SIG-M5 (cell line): ENCODE measurements at places on chromosomes 5 and 9.

DNA sequence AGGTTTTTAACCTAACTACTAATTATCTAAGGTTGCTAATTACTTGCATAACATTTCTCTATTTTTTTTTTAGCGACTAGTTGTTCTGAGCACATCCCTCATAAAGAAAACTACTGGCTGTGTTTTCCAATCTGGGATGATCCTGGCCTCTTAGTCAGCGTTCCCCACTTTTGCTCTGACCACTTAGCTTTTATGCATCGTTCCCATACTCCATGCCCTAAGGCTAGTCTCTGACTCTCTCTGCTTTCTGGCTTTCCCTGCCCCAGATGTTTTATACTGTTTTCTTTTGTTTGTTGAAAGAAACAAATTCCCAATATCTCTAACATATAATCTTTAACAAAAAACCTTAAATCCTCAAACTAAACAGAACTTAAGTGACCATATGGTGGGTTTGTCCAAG is 217.9 kb downstream of the SPATA31D1 start:
- no peak for DNase-seq

- DNase-seq: no peak
These were observed 142.9 kb downstream of the NFIB start for GRCh38 chr9:14170973-14171596.

DNA sequence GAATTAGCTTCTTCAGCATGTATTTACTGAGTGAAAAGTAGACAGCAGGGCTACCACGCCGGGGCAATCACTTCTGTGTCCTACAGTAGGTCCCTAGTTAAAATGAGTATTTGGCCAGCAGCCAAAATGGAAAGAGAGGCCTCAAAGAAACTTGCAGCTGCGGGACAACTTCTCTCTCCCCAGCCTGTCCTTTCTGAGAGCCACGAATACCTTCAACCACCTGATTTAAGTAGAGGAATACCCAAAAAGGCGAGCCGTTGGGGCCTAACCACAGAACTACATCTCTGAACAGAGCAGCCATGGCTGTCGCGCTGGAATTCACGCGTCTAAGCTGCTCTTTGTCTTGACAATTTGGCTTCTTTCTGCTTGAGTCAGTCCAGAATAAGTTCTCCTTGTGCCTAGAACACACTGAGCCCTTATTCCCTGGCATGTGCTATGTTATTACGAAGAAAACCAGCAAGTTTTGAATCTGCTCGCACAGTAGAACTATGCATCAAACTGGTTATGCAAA is 43.8 kb upstream of the GOLPH3 start:
- DNase-seq: no peak

DNA sequence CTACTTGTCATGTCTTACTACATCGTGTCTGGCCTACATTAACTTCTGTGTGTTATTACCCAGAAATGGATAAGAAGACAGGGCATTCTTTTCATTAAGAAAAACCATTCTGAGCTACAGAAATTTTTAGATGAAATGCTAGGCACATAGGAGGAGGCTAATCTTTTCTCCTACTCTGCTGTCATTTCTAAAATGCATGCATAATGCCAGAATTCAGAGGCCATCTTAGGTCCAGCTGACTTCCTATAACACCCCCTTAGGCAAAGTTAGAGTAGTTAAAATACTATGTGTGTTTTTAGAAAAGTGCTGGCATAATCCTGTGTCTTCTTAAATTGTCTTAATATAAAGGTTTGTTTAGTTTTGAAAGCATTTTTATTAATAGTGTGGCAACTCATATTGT is 352.6 kb downstream of the CSNK1G3 start:
- DNase-seq: no peak

- no peak for DNase-seq
These were observed 44.0 kb upstream of the ZNF608 start for GRCh38 chr5:124790301-124790894.

GRCh38 chr5:178106556-178107239 is 6.6 kb upstream of the N4BP3 start:
- no peak for DNase-seq

DNA sequence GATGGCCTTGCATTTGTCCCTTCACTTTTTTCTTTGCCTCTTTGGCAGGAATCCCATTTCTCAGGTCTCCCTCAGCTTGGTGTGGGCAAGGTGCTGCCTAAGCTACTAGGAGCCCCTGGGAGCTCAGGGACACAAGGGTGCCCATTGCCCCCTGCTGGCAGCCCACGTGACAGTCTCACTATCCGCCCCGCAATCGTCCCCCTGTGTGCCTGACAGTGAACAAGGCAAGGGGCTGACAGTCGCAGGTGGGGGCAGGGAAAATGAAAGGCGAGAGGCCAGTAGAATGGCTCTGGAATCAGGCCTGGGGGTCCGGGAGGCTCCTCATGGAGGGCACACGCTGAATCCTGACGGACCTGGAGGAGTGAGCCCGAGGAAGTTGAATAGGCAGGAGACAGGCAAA is 2.0 kb upstream of the PCDH12 start:
- no peak for DNase-seq

DNA sequence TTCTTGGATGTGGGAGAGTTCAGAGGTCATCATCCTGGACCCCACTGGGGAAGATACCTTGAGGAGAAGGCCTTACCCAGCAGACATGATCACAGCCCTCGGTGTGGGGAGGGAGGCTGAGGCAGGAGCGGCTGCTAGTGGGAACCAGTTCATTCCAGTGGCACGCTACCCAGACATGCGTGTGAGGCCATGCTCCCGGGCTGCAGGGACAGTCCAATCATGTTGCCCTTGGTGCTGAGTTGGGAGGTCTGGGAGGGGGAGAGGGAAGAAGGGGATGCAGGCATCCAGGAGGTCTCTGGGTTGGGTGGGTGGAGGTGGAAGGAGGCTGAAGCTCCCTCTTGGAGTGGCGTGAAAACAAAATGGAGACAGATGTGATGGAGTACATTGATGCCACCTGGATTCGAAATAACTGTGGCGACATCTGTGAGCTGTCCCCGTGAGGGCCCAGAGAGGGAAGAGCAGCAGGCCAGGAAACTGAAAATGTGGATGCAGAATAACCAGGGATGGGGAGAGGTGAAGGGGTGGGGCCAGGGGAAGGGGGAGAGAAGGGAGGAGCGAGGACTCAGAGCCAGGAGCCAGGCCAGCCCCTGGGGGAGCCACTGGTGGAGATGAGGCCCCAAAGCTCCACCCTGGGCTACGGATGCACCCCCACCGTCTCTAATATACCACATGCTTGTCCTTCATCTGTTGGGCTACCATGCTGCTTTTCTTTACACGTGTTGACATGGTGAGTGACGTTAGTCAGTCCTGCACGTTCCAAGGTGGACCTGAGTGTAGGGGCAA is 16.2 kb downstream of the NDUFS6 start:
- no peak for DNase-seq

DNA sequence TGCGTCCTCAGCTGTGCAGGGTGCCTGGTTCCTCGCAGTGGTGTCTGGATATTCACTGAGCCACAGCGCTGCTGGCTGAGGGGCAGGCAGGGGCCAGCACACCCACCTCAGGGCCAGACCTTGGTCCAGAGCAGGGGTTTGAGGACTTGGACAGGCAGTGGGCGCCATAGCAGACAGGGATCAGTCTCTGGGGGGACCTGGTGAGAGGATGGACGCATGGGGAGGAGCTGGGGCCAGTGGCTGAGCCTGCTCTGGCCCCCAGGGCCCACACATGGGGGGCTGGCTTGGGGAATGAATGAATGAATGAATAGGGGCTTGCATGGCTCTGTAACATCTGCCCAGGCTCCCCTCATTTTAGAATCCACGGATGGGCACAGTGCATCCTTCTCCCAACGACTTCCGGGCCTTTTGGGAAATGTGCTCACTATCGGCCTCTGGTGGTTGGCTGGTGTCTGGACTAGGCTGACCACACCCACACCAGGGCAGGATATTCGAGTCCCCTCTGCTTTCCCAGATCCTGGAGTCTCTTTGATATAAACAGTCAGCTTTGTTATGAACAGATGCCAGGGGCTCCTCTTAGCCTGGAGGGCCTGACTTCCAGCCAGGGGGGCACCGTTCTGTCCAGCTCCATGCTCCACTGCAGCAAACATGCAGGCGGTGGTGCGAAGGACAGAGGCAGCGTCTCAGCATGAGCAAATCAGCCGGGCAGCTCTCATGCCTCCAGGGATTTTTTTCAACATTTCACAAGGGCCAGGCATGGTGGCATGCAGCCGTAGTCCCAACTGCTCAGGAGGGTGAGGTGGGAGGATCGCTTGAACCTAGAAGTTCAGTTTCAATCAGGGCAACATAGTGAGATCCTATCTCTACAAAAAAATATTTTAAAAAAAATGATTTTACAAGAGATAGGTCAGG is 62.6 kb downstream of the NEK6 start:
- DNase-seq: no peak

DNA sequence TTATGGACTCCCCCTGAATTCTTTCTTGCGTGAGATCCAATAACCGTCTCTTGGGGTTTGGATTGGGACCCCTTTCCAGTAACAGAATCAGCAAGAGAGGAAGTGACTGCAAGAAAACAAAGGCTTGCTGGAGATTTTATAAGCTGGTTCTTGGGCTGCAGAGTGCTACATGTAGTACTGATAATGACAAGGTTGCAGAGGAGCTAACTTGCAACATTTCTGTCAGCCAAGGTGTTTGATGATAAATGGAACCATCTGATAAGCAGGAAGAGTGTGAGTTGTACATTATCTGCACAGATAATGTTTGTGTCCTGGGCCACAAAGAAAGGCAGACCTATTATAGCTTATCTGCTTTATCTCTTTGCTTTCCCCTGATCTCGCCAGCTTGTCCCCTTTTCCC is 37.1 kb downstream of the DNAJB5 start:
- no peak for DNase-seq

- DNase-seq: no peak
These were observed 2.6 kb upstream of the SQSTM1 start for GRCh38 chr5:179817890-179818745.

GRCh38 chr9:122090981-122091380 is 2.1 kb downstream of the TTLL11 start:
- DNase-seq: no peak

DNA sequence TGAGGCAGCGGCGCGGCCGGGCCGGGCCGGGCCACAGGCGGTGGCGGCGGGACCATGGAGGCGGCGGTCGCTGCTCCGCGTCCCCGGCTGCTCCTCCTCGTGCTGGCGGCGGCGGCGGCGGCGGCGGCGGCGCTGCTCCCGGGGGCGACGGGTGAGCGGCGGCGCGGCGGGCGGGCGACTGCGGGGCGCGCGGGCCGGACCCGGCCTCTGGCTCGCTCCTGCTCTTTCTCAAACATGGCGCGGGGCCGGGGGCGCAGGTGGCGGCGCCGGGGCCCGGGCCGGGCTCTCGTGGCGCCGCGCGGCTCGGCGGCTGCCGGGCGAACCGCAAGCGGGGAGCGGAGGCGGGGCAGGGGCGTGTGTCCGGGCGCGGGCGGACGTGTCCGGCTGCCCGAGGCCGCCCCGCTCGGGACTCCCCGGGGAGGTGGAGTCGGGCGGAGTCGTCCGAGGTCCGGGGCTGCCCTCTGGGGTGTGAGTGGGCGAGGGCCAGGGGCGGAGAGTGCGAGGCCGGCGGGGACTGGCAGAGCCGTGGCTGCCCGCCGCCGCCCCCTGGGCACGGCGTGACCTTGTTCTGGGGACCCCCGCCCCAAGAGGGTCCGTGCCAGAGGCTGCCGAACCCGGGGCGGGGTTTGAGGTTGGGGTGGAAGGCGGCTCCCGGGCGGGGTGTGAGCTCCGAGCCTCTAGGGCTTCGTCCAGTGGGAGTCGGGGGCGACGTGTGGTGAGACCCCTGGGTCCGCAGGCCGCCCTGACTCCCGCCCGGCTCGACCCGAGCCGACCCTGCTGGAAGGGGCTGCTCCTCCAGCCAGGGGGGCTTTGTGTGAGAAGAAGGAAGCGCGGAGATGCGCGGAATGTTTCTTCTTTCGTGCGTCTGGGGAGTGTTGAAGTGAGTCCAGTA is 485 bp downstream of the TGFBR1 start:
- DNase-seq: no peak

GRCh38 chr9:104858846-104859245 is 69.1 kb downstream of the ABCA1 start:
- no peak for DNase-seq

- no peak for DNase-seq
These were observed 632.3 kb downstream of the CCDC171 start for GRCh38 chr9:16184964-16185646.

GRCh38 chr5:158877124-158877581 is 222.6 kb downstream of the EBF1 start:
- DNase-seq: no peak

GRCh38 chr9:22204240-22204639 is 195.1 kb upstream of the CDKN2B start:
- no peak for DNase-seq

GRCh38 chr5:52531105-52531504 is 256.6 kb upstream of the ITGA1 start:
- DNase-seq: no peak

GRCh38 chr9:71253011-71253410 is 131.6 kb upstream of the TRPM3 start:
- DNase-seq: no peak

- no peak for DNase-seq
These were observed 54.4 kb upstream of the JMY start for GRCh38 chr5:79181419-79182022.
